ENCODE measurements at places on chromosomes 5 and 9.
A peak's percentile ranks its signal among the peaks of the same experiment; 100 is the strongest.

DNA sequence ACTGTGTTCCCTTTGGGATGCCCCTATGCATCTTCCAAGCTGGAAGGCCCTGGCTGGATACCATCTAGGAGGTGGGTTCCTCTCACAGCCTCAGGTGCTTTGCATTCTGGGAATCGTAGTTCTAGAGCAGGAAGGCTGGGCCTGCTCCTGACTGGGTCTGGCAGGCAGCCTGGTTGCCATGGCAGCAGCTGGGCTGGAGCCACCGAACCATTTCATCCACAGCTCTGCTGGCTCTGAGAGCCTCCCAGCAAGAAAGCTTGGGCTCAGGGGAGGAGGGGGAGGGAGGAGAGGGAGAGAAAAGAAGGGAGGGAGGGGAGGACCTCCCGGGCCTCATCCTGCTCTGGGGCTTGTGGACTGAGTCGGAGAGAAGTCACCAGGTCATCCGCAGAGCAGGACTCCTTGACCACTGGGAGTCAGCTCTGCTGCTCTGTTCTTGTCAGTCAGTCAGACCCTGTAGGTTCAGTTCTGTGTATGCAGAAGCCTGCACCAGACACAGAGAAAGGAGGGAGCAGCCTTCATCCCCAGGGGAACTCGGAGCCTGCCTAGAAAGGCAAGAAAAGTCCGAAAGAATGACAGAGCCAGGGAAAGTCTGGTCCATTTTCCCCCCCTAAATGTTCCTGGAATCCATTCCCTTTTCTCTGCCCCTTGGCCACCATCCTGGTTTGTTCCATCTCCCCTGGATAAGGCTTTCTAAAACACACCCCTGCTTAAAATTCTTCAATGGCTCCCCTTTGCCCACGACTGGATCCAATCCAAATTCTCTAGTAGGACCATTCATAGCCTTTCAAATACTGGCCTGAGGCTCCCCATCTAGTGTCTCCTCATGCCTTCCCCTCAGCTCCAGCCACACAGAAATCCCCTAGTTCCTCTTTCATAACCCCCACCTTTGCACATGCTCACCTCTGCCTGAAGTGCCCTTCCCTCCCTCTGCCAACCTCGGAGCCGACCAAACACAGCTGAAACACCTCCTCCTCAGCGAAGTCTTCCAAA is 65.4 kb upstream of the ARAP3 start:
- peak; percentile 86 for DNase-seq

DNA sequence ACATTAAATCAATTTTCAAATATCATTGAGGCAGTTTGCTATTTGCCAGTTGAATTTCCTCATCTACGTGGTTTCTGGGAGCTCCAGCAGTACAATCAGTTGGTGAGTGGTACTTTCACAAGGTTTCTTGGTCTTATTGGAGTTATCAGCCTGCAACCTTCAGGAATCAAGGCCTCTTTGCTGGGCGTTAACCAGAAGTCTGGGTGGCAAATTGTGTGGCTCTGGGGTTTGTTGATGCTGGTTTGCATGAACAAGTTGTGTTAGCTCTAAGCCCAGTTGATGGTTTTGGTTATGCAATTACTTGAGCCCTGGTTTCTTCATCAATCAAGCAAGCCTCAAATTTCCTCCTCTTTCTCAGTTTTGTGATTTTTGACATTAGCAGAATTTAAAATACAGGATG is 152.9 kb upstream of the ANKRD55 start:
- no peak for DNase-seq

DNA sequence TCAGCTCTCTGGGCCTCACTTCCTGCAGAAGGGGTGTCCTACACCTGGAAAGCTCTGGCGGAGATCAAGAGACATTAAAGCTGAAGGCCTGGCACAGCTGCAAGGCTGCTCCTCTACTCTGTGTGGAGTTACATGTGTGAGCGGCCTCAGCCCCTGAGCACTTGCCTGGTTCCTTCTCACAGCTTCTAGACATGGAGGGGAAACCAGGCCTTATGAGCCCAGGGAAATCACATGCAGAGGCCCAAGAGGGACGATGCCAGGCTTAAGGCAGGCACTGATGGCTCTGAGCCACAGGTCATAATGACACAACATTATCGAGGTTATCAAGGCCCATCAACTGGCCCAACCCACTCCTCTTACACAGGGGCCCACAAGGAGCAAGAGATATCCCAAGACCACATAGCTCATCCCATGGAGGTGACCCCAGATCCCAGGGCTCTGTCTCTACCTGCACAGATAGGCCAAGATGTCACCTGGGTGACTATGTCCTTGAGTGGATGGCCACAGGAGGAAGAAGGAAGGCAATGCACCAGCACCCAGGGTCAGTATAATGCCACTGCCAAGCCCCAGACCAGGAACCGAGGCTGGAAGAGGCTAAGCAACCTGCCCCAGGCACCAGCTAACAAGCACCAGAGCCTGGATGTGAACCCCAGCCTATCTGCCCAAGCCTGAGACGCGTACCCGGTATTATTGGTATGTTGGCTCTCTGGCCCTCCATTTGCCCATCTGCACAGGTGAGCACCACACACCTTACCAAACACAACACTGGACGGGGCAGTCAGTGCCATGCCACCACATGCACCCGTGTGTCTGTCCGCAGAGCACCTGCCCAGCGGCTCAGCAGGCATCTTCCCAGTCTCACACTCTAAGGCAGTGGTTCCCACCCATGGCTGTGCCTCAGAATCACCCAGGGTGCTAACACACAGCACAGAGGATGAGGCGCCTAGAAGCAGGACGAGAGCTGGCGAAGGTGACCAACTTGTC is 143.3 kb downstream of the GABBR2 start:
- DNase-seq, result no peak

DNA sequence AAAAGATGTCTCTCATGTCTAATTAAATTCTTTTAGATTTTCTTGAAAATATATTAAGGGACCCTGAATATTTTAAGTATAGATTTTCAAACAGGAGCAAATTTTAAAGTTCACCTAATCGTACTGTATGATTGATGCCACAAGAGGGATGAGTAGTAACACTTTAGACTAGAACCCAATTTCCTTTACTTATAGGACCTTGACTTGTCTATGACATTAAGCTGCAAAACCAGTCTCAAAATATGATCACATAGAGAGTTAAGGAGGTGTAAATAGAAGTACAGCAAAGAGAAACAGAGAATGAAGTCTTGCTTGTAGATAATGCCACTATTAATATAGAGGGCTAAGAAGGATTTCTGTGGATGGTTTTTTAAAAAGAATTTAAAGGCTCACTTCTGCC is 312.9 kb upstream of the PRR16 start:
- no peak for DNase-seq

GRCh38 chr9:33697171-33697570 is 98.2 kb upstream of the PRSS3 start:
- DNase-seq, result no peak

- DNase-seq, result no peak
These were observed 29.9 kb downstream of the TRMO start for GRCh38 chr9:97892421-97892820.

GRCh38 chr5:93252165-93252564 is 328.9 kb downstream of the NR2F1-AS1 start:
- no peak for DNase-seq

DNA sequence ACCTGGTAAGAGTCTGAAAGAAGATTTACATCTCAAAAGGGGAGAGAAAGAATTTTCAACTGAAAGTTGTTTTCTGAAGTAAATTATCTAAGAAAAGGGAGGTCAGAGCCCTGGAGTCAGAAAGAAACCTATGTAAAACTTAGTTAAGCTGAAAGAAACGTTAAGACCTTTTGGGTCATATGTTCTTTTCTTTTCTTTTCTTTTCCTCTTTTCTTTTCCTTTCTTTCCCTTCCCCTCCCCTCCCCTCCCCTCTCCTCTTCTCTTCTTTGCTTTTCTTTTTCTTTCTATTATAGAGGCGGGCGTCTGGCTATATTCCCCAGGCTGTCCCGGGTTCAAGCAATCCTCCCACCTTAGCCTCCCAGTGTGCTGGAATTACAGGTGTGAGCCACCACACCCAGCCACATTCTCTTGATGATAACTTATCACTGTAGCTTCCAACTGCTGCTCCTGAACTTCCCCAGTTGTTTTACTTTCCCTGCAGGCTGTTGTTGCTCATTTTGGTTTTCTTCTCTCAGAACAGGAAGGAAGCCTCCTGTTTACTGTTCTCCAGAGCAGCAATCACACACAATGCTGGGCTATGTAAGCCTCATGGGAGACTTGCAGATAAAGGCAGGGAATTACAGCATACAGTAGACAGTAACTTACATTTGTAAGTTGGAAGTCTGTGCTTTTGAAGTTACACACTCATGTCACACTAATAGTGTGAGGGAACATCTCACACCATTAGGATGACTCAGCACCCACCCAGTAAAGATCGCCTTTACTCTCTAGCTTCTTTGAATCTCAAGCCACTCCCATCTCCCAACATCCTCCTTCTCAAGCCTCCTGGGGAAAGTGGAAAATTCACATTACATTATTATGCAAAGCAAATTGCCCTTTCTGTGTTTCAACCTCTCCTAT is 2216.6 kb upstream of the WWC1 start:
- DNase-seq, result no peak

- DNase-seq, result no peak
These were observed 379.6 kb downstream of the MLLT3 start for GRCh38 chr9:20242510-20243189.

- DNase-seq, result no peak
These were observed 481.3 kb downstream of the GADD45G start for GRCh38 chr9:90086101-90086511.

- no peak for DNase-seq
These were observed 7.6 kb upstream of the RIC1 start for GRCh38 chr9:5621327-5621726.

- no peak for DNase-seq
These were observed 188.7 kb upstream of the S1PR3 start for GRCh38 chr9:88802533-88802932.

- DNase-seq, result no peak
These were observed 268.8 kb upstream of the WWC1 start for GRCh38 chr5:168022446-168023169.

DNA sequence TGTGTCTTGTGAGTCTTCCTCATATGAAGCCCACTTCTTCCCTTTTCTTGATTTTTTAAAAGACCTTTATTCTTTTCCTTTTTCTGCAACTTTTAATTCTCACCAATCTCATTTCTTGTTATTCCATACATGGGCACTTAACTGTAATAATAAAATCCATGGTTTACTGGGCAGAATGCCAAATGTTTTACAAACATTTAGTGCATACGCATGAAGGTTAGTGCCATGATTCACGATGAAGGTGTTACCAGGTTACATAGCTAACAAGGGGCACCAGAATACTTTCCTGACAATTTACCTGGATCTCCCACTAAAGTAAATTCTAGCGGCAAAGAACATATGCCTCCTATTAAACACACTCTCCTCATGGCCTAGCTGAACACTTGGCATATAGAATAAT is 28.5 kb downstream of the MAN2A1 start:
- no peak for DNase-seq
